ENCODE measurements at places on chromosomes 11 and 22.

- DNase-seq = no peak
These were observed 176.4 kb downstream of the FAM181B start for GRCh38 chr11:82557274-82557673.

DNA sequence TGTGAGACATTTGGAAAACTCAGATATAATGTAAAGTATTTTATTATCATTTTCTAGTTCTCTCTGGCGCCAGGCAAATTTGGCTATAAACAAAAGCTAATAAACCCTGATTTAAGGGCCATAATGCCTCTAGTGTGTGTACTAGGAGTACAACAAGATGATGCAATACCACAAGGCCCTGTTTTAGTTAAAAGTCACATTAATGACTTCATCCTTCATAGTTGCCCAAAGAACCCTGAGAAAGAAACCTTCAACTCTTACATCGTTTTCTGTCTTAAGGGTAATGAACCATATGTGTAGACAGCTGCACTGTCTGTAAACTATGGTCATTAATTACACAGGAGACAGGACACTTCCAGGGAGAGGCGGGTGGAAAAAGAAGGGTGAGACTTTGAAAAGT lies 538.4 kb downstream of the FAM181B start:
- DNase-seq = no peak

GRCh38 chr11:35012467-35013191 lies 96.2 kb downstream of the PDHX start:
- no peak for DNase-seq

DNA sequence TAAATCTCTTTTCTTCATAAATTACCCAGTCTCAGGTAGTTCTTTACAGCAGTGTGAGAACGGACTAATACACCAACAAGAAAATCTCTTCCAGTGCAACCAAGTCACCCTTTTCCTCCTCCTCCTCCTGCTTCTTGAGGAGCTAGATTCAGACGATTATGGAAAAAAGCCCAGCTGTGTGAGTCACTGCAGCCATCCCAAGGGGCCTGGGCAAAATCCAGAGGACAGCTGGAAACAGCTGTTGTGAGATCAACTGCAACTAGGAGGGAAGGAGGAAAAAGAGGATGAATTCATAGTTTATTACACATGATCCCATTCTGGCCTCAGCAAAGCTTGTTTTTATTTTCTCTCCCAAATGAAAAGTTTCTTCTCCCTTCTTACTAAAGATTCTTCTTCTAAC lies 32.9 kb downstream of the RBFOX2 start:
- no peak for DNase-seq

DNA sequence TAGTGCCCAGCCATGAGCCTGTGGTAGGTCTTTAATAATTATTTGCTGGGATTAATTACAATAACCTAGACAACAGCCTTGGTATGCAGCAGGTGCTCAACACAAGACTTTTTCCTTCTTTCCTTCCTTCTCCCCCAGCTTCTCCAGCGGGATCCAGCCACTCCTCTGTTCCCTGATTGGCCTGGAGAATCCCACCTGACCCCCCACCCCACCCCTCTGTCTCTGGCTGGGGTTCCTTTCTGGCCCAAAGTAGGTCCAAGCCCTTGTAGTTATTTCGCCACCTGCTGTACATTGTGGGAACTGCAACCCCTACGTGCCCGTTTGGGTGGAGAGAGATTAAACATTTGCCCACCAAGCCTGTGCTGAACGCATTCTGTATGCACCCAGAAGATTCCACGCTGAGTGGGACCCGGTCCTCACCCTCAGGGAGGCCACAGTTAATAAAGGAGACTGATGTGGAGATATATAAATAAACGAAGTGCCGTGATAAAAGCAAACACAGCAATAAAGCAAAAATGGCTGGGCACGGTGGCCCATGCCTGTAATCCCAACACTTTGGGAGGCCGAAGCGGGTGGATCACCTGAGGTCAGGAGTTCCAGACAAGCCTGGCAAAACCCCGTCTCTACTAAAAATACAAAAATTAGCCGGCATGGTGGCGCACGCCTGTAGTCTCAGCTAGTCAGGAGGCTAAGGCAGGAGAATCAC lies 32.1 kb upstream of the DGKZ start:
- DNase-seq = peak; percentile 90

- no peak for DNase-seq
These were observed 162.7 kb downstream of the BARX2 start for GRCh38 chr11:129538323-129538722.

DNA sequence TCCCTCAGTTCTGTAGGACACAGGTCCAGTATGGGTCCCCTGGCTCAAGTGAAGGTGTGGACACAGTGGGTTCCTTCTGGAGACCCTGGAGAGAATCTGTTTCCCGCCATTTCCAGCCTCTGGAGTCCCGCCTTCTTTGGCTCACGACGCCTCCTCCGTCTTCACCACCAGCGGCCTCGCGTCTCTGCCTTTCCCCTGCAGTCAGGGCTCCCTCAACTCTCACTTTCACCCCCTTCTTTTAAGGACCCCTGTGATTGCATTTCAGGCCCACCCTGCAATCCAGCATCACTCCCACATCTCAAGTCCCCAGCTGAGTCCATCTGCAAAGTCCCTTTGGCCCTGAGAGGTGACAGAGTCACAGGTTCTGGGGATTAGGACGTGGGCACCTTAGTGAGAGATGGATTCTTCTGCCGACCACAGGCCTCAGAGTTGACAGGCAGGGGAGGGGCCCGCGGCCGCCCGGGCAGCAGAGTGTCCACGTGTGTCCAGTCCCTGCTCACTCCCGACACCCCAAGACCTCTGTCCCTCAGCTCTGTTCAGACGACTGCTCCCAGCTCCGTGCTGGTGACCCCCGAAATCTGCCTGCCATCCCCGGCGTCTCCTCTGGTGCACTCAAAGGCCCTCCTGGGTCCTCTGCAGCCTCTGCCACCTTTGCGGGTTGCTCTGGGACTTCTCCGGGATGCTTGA lies 36.9 kb upstream of the KRTAP5-7 start:
- DNase-seq = no peak

DNA sequence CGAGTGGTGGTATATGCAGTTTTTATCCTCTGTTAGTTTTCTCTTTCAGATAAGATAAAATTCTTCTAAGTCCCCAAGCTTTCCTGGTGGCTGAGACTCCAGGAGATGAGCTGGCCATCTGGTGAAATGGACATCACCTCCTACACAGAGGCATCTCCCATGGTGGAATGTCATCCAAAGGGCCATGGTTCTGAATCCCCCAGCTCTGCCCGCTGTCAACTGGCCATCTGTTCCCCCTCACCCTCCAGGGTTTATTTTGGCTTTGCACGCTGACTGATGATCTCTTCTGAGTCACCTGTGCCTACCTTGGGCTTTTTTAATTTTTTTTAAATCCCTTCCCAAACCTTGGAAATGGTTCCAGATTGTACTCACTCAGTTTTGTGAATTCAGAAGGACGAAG lies 142.2 kb downstream of the HIPK3 start:
- DNase-seq = no peak

DNA sequence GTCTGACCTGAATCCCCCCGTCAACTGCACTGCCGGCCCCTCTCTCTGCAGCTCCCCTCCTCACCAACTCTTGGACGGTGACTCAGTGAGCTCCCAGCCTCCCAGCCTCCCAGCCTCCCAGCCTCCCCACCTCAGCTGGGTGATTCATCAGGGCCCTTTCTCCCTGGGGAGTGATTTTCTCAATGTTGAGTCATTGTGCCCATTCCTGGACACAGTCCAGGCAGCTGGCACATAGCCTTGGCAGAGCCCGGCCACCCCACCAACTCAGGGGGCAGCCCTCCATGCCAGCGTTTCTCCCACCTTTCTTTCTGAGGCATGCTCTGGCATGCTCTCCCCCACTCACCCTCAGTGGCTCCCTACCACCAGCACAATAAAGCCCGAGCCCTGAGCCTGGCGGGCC lies 30.7 kb downstream of the PDE2A start:
- no peak for DNase-seq

DNA sequence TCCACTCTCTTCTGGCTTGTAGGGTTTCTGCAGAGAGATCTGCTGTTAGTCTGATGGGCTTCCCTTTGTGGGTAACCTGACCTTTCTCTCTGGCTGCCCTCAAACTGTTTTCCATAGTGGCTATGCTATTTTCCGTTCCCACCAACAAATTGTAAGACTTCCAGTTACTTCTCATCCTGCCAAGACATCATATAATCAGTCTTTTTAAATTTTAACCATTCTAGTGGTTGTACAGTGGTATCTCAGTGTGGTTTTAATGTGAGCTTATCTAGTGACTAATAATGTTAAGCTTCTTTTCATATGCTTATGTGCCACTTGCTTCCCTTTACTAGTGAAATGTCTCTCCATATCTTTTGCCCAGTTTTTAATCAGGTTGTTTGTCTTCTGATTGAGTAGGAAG lies 13.6 kb upstream of the TRIM29 start:
- no peak for DNase-seq

- no peak for DNase-seq
These were observed 74.4 kb downstream of the SLC36A4 start for GRCh38 chr11:93123351-93123898.

- DNase-seq = no peak
These were observed 15.0 kb upstream of the RTN4R start for GRCh38 chr22:20282901-20283673.

GRCh38 chr11:10641177-10641911 lies 52.2 kb downstream of the IRAG1 start:
- peak; percentile 71 for DNase-seq

- DNase-seq = no peak
These were observed 3.8 kb downstream of the CEP57 start for GRCh38 chr11:95794086-95794485.

- DNase-seq = no peak
These were observed 64.0 kb downstream of the CD6 start for GRCh38 chr11:61035526-61035835.

DNA sequence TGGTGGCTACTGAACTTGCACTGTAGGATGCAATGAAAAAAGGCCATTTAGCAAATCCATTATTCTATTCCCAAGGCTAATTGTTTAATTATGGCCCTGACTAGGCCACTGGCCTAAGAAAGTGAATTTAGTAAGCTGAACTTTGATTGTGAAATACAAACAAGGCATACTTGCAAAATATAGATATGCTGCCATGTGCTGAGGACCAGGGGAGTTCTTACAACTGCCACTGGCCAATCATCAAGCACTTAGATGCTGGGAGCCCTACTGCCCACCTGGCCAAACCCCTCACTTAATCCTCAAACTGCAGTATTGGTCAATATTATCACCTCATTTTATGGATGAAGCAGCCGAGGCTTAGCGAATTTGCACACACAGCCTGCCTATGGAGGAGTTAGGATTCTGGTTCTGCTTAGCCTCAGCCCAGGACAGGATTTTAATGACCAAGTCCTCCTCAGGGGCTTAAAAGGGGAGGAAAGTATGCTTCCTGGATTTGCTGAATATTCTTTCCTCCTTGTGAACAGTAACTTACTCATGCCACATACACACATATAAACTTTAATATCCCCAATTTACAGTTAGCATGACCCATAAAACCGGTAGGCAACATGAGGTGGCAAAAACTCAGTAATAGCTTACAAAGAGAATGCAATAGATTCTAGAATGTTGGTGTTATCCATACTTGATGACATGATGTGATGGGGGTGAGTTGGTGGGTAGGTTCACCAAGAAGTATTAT lies 39.3 kb downstream of the CD44 start:
- DNase-seq = no peak

All from hematopoietic multipotent progenitor cell treated with erythropoietin and hydrocortisone succinate and interleukin-3 and kit ligand, for 6 days (in vitro differentiated cells).